Progenitor cell of endocrine pancreas (in vitro differentiated cells): ENCODE measurements at places on chromosomes 7 and 10.

DNA sequence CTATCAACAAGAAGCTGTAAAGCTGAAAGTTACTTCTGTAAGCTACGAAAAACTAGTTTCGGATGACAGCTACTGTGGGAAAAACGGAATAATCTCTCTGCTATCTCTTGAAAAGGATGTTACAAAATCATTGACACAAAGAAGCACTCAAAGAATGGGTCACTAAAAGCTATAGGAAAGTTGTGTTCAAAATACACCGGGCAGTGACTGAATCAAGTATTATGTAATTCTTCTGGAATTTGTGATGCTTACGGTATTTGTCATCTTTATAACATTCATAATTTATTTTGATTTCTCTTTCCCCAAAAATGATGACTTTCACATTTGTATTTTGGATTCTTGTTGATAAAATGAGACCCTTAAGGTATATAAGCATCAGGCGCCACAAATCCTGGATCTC lies 112.1 kb upstream of the KLF6 start:
- DNase-seq = no peak

- DNase-seq = no peak
These were observed 426.4 kb downstream of the TYW1 start for GRCh38 chr7:67423065-67423464.

- no peak for DNase-seq
These were observed 764.9 kb upstream of the MBL2 start for GRCh38 chr10:53537508-53537907.

DNA sequence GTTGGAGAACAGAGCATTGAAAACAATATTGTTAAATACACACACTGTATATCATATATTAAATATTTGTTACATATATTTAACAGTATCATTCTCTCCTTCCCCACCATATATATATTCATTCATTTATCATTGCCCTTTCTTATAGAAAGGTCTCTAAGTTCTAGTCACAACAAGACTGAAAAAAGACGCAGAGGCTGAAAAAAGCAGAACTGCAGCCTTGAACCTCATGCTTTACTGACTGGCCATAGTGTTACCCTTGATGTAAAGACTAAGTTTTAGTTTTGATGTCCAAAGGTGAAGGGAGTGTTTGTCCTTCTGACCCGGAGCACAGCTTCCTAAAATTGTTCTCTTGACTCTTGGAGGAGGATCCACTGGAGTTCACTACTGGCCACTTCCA lies 247.9 kb downstream of the PTEN start:
- DNase-seq = no peak
